ENCODE measurements at places on chromosomes 13 and 19.

DNA sequence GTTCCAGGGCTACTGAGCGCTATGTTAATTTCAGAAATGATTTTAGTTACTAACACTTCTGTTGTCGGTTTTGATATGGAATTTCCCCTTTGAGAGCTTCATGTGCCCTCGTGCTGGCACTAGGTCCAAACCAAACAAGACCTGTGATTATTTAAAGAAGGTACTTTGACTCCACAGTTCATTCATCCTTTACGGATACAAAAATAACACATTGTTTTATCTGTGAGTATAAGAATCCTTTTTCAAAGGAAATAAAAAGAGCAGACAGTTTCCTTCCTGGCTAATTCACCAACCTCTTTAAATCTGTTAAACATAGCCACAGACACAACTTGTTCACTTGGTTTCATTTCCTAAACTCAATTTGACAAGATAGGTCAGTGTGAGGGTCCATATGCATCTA is 141.2 kb downstream of the FLT1 start:
- no peak for DNase-seq

DNA sequence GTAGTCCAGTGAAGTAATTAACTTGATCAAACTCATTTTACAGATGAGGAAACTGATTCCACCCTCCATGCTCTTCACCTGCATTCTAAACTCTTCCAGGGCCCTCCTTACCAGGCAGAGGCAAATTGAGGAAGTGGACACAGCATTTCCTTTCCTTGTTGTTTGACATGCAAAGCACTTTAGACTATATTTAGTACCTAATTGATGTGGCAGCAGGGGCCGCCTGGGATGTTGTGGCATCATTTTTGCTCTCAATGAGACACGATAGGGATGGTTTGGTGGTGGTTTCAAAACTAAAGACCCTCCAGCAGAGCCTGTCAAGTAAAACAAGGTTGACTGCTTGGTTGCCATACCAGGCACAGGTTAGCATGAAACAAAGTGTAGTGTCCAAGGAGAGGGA is 7.9 kb downstream of the SIPA1L3 start:
- no peak for DNase-seq

DNA sequence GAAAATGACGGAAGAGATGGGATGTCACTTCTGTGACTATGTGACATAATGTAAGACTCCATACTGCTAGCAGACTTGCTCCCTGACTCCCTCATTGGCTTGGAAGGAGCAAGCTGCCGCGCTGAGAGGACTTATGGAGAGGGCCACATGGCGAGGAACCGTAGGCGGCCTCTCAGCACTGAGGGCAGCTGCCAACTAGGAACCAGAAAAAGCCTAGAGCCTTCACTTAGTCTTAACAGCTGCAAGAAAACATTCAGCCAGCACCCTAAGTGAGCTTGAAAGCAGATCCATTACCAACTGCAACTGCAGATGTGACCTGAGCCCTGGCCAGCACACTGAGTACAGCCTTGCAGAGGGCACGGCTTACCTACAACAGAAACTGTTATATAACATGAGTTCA is 33.9 kb downstream of the USP12 start:
- no peak for DNase-seq

GRCh38 chr13:37944869-37945442 is 75.4 kb upstream of the TRPC4 start:
- DNase-seq = no peak

GRCh38 chr13:73273745-73274144 is 214.9 kb downstream of the KLF5 start:
- DNase-seq = no peak

- no peak for DNase-seq
These were observed 1.5 kb downstream of the KIR2DL3 start for GRCh38 chr19:54739587-54740497.

DNA sequence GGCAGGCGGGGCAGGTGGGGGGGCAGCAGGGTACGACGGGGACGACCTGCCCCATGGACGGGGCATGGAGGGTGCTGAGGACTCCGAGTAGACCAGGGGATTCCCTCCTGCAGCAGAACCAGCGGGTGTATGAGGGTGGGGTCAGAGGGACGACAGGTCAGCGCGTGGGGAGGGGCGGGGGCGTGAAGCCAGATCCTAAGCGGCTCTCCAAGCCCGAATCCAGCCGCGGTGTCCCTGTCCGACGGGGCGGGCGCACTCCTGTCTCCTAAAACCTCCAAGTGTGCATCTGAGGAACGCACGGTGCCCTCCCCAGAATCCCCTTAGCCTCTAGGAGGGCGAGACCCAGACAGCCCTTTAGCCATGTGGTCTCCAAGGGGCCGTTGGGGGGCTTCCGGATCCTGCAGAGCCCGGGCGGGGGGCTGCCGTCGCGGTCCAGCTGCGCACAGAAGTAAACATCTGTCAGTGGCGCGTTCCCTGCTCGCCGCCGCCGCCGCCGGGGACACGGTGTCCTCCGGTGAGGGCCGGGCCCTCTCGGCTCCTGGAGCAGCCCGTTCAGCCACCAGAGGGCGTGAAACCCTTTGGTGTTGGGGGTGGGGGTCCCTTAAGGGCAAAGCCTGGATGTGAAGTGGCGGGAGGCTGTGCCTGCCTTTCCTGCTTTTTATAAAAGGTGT is 730 bp downstream of the NRTN start:
- no peak for DNase-seq

DNA sequence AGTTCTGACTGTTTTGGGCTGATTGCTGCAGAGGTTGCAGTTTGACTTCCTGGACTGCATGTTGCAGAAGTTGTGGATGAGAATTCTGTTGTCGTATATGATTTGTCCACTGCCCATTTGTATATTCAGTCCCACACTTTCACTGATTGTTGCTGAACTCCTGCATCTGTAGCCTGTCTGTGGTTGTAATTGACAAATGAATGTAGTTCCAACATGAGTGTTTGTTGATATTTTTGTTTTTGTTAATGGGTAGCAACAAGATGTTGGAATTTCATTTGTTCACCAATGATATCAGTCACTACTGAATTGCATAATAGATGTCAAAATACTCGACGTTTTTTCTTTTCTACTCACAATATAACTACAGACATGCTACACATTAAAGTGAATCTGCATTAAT is 533.9 kb downstream of the DCT start:
- DNase-seq = no peak

DNA sequence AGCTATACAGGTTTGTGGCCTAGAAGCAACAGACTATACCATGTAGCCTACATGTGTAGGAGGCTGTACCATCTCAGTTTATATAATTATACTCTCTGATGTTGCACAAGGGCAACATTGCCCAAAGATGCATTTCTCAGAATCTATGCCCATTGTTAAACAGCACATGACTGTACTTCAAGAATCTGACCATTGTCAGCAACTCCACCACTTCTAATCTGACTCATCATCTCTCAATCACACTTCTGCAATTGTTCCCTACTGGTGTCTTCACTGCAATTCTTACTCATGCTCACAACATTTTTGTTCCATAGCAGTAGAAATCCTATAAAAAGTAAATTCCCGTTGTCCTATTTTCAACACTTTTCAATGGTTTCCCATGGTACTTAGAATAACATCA is 63.9 kb upstream of the ATXN8OS start:
- DNase-seq = no peak

GRCh38 chr13:112347986-112348385 is 28.2 kb upstream of the SPACA7 start:
- no peak for DNase-seq

DNA sequence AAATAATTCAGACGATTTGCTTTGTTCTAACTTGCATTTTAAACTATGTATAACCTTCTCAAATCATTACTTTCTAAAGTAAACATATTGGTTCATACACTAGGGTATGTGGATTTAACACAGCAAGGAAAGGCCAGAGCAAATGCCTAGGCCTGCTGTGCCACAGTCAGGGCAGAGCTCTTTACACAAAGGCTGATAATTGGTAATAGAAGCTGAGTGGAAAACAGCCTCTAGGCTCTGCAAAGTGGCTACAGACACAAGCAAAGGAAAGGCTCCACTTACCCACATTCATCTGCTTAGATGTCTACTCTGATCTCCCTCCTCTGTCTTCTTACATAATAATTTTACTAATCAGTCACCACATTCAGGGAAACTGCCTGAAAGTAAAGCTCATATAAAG is 382.9 kb downstream of the OLFM4 start:
- DNase-seq = no peak

DNA sequence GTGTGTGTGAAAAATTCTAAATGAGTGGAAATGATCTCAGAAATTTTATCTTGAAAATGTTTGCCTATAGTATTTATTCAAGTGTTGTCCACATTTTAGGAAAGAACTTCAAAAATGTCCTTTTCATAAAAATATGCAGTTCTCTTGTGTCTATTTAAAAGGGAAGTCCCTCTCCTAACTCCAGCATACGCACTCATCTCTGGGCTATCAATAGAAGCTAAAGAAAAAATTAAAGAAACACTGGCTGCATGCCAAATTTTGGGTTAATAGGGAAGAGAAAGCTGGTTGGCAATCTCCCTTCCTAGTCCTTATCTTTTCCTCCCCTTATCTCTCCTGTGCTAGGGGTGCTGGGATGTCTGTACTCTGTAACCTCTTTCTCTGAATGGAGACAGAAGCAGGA is 313.3 kb downstream of the ENOX1 start:
- DNase-seq = no peak

DNA sequence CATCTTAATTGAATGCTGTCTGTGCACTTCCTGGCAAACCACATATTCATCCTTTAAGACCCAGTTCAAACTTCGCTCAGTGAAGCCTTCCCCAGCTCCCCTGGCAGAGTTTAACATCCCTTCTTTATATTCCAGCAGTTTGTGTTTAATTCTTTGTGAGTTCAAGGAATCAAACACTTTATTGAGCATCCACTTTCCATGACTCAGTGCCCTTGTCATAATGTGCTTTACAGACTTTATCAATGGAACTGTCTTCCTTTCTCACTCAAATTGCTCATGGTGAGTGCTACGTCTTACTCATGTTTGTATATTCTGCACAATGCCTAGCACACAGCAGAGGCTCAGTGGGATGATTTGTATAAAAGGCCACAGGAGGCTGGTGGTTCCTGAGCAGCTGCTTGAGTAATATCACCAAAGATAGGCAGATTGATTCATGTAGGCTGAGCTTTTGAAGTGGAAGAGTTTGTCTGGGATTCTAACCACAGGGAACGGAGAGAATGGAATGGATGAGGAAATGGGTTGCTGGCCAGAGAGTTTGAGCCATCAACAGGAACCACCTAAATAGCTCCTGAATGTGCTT is 44.2 kb downstream of the SERTM1 start:
- DNase-seq = no peak

DNA sequence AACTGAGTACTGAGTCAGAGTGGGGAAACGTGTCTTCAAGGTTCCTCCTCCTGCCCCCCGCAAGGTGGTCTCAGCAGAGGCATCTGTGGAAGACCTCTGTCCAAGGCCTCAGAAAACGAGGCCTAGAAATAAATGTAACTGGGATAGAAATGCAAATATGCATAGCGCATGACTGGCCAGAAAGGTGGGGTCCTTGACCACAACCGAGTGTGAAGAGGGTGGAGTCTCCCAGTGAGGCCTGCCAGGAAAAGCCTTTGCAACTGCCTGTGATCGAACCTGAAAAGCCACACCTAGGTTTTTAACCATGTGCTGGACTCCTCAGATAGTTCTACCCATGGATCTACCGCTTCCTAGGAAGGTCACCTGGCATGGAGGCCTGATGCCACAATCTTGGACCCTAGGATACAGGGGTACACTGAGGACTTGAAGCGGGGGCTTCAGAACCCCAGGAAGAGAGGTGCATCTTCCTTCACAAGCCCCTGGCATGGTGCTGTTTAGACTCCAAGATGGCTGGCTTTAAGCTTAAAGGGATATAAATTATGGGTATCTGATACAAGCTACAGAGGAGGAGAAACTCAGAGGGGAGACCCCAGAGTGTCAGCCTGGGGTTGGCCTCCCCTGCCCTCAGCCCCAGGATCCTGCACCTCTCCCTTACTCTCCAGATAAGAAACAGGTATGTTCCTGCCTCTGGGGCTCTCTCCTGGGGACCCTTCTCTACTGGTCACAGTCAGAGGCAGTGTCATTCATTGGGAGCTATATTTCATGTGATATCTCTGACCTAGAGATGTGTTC is 18.3 kb upstream of the SIGLEC6 start:
- no peak for DNase-seq

GRCh38 chr13:102289606-102290005 is 112.2 kb downstream of the FGF14 start:
- no peak for DNase-seq

GRCh38 chr19:21084343-21084742 is 2.3 kb downstream of the ZNF714 start:
- DNase-seq = no peak

- DNase-seq = no peak
These were observed 66.2 kb downstream of the SPATA13 start for GRCh38 chr13:24226762-24227161.

DNA sequence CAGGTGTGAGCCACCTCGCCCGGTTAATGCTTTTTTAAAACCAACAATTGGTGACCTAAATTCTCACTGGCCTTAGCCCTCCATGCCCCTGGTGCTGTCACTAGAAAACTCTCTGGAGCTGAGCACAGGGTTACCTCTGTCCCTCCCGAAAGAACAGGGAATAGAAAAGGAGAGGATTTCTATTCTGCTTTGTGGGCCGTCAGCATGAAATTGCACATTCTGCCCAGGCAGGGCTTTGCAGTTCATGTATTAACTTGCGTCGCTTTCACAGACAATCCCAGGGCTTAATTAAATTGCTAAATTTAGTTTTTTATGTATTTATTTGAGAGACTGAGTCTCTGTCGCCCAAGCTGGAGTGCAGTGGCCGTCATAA is 583 bp upstream of the ZNF480 start:
- no peak for DNase-seq

- no peak for DNase-seq
These were observed 858 bp upstream of the USP12 start for GRCh38 chr13:27172495-27172842.

Measured in stimulated activated CD4-positive, alpha-beta T cell treated with anti-CD3 and anti-CD28 coated beads, TNF-alpha, amount 100 ng/mL, for 24 hours (primary cell).